Memory B cell (primary cell): ENCODE measurements at places on chromosomes 16 and 17.
A peak's percentile ranks its signal among the peaks of the same experiment; 100 is the strongest.

DNA sequence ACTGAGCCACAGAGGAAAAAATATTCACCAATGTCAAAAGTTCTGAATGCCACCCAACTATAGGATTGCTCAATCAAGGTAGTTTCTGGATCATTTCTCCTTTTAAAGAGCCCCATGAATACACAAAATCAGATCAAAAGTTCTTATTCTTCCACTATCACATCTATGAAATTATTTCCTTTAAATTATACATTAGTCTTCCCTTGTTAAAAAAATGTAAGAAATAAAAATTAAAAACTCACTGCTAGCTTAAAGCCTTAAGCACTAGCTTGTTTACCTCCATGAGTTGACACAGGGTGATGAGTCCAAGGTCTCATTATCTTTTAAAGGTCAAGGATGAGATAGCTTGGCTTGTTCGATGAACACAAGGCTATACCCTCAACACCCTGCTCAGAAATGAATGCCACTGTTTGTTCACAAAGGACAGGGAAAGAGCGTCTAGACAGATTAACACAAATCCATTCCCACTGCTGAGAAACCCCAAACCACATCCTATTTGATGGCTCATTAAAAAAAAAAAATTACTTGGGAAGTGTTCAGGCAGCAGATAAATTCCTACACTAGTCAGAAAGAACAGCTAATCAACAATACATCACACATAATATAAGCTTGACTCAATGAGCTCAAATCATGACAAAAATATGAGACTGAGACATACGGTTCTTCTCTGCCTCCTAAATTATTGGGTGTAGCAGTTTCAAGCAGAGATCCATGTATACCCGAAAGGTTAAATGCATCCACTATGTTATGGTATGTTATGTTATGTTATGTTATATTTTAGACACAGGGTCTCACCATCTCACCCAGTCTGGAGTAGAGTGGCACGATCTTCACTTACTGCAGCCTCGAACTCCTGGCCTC is 118.9 kb downstream of the PARN start:
- DNase-seq: no peak

DNA sequence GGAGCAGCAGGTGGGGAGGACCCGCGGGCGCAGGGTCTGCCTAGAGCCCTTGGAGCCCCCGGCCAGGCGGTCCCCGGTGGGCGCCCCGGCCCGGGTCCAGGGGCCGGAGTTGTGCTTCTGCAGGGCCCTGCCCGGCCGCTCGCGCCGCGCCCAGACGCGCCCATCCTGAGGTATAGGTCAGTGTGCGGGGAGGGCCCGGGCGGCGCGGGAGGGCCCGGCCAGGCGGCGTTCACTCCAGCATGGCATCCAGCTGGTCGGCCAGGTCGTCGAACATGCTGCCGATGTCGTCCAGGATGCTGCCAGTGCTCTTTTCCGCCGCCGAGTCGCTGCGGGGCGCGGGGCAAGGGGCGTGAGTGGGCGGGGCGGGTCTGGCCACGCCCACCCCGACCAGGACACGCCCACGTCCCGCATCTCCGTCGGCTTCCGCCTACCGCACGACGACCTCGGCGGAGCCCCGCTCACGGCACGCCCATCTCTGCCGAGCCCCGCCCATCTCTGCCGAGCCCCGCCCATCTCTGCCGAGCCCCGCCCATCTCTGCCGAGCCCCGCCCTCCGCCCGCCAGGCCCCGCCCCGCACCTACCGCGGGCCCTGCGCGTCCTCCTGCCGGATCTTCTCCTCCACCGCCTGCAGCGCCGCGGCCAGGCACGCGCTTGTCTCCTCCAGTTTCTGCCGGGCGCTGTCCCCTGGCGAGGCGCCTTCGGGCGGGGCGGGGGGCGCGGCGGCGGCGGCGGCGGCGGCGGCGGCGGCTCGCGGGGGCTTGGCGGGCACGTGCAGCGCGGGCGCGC is 17.9 kb downstream of the CASKIN1 start:
- no peak for DNase-seq

DNA sequence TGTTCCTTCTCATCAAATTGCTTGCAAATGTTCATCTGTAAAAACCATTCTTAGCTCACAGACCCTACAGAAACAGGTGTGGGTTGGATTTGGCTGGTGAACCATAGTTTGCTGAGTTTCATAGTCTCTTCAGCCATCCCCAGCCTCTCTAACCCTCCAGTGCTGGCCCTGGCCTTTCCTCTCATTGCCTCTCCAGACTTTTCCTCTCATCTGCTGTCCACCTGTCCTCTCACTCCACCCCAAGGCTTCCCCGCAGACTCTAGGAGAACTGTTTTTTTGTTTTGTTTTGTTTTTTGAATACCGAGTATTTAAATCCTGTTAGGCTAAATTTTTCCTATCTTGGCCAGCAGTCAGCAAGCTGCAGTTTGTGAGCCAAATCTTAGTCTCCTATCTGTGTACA is 41.1 kb downstream of the MEOX1 start:
- DNase-seq: no peak

DNA sequence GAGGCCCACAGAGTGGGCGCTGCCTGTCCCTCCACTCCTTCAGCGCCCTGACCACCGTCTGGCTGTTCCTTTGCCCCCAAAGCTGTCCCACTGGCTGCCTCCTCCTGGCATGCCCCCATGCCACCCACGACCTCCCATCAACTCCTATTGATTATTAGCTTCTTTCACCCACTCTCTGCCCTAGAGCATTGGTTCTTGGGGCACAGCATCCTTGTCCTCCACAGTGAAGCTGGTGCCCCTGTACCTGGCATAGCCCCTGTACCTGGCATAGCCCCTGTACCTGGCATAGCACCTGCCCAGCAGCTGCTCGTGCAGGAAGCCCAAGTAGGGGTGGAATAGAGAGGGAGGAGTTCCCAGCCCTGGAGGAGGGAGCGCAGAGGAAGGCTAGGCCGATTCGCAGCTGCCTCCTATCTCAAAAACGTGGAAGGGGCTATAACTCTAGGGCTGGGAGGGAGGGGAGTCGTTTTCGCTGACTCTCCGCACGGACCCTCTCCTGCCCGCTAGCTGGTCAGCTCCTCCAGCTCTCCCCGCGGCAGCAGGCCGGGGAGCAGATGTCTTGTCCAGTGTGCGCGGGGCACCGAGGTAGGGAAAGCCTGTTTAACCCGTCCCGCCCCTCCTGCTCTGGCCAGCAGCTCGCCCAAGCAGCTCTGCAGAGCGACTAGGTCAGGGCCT is 5.7 kb upstream of the ACTG1 start:
- peak; percentile 45 for DNase-seq

GRCh38 chr16:88827727-88828126 is 16.0 kb upstream of the APRT start:
- no peak for DNase-seq

DNA sequence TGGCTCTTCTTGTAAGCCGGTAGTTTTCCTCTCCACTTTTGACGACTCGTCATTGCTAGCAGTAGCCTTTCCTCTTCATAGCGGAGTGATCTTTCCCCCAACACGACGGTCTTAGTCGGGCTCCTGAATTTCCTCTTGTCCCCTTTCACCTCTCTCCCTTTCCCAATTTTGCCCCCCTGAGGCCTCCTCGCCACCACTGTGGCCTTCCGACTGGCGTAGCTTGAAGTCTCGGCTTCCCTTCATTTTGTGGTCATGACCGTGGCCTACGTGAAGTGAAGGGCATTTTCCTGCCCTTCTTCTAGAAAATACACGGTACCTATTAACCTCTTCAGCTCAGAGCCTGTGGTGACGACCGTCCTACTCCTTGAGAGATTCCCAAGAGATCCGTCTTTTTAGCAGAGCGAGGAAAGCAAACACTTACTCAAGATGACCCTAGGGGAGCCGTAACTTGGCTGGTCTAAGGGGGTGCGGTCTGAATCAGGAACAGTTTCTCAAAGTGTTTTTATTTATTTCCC is 787 bp downstream of the PRKAR1A start:
- DNase-seq: peak; percentile 25

GRCh38 chr16:87874639-87875427 is 5.5 kb upstream of the SLC7A5 start:
- no peak for DNase-seq

GRCh38 chr16:57757883-57758282 is 22.3 kb downstream of the KATNB1 start:
- DNase-seq: no peak

GRCh38 chr16:52757746-52758472 is 211.0 kb upstream of the TOX3 start:
- no peak for DNase-seq

DNA sequence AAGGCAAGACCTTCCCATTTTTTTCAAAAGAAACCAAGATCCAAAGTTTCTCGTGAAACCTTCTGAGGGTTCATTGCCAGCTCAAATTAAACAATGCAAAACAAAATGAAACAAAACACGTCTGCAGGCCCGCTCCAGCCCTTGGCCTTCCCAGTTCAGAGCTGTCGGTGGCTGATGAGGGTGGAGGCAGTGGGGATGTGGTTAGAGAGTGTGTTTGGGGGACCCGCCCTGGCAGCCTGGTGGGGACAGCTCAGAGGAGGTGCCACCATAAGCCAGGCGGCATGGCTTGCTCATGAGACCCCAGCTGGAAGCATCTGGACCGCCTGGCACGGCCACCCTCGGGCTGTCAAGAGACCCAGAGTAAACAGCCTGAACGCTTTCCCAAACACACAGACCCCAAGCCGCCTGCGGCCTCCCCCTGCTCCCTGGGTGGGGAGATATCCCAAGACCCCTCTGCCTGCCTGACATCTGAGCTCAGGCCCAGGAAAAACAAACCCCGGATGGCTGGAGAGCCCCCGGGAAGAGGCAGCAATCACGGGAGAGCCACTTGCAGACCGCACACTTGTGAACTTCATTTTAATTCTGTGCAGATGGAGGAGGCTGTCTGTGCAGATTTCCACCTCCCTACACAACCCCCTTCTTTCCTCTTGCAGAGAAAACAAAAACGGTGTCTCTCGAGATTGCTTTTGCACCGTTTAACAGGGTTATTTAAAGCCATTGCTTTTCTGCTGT is 35.4 kb upstream of the LITAF start:
- DNase-seq: no peak

DNA sequence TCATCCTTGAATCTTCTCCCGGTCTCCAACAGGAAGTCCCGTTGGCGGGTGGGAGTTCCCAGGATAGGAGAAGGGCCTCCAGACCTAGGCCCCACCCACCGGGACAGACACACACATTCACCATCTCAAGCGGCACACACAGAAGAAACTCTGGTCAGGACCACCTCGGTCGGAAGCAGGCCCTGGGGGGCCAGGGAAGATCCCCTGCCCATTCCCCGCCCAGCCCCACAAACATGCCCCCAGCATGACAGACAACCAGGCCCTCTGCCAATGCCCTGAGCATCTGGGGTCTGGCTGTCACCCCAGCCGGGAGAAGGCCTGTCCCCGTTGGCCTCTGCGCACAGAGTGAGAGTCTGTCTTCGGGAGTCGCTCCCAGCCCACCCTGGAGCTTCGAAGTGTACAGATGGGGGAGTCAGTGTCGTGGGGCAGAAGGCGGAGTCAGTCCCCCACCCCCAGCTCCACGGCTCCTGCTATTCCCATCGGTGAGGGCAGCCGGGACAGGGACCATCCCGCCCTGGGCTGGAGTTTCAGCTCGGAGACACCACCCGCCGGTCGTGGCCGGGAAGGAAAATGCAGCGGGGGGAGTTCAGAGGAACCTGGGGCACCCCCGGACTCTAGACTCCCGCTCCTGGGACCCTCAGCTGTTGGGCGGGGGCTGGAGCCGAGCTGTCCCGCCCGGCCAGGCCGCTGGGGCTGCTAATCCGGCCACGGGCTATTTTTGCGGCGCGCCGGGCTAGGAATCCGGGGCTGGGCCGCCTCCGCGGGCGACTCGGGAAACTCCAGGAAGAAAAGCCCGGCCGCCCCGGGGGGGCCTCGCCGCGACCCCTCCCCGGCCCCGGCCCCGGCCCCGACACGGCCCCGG is 660 bp downstream of the RHBDF1 start:
- DNase-seq: no peak

DNA sequence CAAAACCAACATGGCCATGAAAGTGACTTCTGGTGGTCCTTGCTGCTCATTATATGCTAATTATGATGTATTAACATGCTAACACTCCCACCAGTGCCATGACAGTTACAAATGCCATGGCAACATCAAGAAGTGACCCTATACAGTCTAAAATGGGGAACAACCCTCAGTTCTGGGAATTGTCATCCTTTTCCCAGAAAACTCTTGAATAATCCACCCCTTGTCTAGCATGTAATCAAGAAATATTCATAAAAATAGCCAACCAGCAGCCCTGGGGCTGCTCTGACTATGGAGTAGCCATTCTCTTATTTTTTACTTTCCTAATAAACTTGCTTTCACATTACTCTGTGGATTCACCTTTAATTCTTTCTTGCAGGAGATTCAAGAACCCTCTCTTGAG is 35.9 kb downstream of the DNAJA2 start:
- DNase-seq: no peak

DNA sequence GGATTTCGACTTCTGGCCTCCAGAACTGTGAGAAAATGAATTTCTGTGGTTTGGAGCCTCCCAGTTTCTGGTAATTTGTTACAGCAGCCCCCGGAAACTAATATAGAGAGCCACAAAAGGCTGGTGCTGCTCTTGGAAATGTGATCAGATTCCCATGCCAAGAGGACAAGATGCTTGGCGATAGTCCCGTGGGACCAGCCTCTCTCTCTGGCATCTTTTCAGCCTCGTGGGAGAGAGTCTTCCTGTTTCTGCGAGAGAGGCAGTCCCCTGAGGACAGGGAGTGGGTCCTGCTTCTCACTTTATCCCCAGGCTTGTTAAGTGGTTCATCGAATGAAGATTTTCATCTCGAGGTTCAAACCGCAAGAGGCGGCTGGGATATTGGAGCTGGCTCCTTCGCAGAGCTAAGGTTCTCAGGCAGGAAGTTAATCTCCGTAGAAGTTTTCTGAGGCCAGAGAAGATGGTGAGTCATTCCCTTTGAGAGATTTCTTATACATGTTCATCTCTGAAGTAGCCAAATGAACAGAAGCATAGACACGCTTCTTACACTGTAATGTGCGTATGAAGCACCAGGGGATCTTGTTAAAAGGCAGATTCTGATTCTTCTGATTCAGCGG is 211.6 kb upstream of the SDK2 start:
- DNase-seq: no peak

- no peak for DNase-seq
Measured at GRCh38 chr16:10511829-10512228, 68.6 kb downstream of the EMP2 start.

- no peak for DNase-seq
Measured at GRCh38 chr17:19673623-19674022, 25.1 kb downstream of the ALDH3A2 start.

DNA sequence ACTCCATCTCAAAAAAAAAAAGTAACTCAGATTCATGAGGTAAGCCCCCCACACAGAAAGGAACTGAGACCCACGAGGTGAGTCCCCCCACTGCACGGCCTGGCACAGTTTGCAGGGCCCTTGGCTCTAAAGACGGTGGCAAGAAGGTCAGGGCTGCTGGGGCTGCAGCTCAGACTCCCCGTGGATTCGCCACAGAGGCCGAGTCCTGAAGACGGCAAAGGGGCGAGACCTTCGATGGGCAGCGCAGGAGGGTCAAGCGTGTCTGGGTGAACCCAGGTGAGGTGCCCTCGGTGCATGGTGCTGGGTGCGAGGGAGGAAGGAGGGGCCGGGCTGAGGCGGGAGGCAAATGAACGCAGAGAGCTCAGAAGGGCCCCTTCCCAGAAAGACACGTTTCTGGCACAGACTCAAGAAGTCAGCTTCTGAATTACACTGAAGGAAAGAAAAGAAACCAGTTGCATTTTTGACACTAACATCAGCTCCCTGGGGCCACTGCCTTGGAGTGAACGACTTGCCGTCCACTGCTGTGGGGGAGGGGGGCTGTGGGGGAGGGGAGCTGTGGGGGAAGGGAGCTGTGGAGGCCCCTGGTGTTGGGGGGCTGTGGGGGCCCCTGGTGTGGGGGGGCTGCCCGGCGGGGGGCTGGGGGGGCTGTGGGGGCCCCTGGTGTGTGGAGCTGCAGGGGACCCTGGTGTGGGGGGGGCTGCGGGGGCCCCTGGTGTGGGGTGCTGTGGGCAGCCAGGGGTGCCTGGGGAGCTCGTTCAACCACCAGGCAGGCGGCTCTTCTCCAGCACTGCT is 69.8 kb upstream of the METRNL start:
- DNase-seq: no peak
